ENCODE measurements at places on chromosomes 12 and 14. TPM values are rescaled to one million over a fixed set of nuclear protein-coding genes. Genes with fewer than 3 reads are reported as not detected.

DNA sequence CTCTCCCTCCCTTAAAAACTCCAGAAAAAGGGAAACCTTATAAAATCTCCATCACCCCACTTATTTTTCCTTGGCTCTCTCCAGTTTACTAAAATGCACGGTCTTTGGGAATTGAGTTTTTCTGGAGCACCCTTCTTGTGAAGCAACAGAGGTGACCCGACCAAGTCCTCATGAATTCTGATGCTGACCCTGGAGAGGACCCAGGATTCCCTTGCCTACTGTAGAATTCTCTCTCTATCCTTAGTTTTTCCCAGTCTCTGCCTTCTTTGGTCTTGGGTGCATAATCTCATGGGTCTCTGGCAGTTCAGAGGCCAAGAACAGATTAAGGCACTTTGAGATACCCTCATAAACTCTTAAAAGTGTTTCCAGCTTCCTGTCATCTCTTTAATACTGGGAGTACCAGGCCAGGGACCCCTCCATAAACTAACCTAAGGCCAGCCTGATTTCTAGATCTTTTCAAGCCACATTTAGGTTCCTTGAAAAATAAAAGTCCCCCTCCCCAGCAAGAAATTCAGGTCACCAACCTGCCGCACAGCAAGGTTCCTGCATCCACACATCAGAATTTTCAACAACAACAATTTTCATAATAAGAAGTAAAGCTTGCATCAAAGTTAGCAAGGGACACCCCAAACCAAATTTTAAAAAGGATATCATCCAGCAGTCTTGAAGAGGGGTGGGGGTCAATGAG is 5.1 kb upstream of the HOXC4 start:
- no peak for DNase-seq

DAO gene
- not detected for polyA plus RNA-seq

DNA sequence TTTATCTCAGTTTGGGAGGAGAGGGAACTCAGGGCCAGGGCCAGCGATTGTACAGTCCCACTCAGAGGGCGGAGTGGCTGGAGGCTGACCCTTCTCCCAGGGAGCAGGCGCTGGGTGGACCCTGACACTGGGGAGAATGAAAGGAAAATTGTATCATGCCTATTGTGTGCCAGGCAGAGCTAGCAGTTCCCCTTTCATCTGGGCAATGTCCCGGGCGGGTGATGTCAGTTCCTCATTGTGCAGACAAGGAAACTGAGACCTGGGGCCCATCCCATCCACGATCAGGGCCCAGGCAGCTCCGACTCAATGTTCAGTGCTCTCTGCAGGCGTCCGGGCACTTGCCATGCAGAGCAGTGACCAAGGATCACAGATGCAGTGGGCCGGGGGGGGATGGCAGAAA is 101.9 kb upstream of the RTL1 start:
- no peak for DNase-seq

CPNE6 gene
- not detected for polyA plus RNA-seq

GRCh38 chr14:95294834-95295599 is 24.7 kb downstream of the CLMN start:
- peak; percentile 38 for DNase-seq

MYF5 gene
- not detected for polyA plus RNA-seq

DNA sequence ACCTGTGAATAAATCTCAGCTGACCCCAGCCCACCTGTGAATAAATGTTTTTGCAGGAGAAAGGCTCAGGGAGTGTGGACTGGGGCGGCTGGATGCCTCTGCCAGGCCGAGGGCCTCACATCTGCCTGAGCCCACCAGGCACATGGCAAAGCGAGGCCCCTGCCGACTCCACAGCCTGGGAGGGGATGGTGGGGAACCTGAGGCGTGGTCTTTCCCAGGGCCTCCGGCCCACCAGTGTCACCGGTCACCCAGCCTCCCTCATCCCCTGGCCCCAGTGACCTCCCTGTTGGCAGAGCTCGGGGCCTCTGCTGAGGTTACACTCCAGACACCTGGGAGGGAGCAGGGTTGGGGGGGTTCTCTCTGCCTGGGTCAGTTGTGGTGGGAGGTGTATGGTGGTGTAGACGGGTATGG is 8.2 kb downstream of the NOC4L start:
- DNase-seq, result no peak

SLC25A47 gene
- not detected for polyA plus RNA-seq

GRCh38 chr14:61130512-61131260 is 149.6 kb downstream of the SLC38A6 start:
- no peak for DNase-seq

LAG3 gene
- 1.7 TPM for polyA plus RNA-seq

GRCh38 chr12:72380441-72380840 is 108.3 kb downstream of the TRHDE start:
- DNase-seq, result no peak

GRCh38 chr12:116945886-116946550 is 35.3 kb downstream of the FBXW8 start:
- no peak for DNase-seq

- DNase-seq, result no peak
Measured at GRCh38 chr12:105854071-105854470, 284.7 kb downstream of the NUAK1 start.

DNA sequence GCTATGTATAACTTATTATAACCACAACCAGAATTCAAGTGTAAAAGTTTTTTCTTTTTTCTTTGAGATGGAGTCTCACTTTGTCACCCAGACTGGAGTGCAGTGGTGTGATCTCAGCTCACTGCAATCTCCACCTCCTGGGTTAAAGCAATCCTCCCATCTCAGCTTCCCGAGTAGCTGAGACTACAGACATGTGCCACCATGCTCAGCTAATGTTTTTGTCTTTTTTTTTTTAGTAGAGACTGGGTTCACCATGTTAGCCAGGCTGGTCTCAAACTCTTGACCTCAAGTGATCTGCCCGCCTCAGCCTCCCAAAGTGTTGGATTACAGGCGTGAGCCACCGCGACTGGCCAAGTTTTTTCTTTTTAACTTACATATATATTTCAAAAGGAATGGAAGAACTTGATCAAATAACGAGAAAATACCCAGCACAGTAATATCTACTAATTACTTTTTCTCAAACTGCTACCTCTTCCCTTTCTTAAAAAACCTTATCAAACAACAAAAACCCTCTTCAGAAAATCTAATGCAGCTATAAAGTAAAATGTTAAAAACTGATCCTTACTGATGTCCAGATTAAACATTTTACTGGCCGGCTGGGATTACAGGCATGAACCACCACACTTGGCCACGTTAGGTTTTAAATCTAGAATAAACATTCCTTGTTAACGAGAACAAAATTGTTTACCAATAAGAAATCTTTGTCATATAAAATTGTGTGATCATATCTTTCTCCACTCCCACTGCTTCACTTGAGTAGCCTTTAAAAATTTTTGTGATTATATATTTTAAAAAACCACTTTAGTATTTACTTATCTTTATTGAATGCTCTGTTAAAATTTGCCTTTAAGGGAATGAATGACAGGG is 41.3 kb upstream of the WDR89 start:
- no peak for DNase-seq

DNA sequence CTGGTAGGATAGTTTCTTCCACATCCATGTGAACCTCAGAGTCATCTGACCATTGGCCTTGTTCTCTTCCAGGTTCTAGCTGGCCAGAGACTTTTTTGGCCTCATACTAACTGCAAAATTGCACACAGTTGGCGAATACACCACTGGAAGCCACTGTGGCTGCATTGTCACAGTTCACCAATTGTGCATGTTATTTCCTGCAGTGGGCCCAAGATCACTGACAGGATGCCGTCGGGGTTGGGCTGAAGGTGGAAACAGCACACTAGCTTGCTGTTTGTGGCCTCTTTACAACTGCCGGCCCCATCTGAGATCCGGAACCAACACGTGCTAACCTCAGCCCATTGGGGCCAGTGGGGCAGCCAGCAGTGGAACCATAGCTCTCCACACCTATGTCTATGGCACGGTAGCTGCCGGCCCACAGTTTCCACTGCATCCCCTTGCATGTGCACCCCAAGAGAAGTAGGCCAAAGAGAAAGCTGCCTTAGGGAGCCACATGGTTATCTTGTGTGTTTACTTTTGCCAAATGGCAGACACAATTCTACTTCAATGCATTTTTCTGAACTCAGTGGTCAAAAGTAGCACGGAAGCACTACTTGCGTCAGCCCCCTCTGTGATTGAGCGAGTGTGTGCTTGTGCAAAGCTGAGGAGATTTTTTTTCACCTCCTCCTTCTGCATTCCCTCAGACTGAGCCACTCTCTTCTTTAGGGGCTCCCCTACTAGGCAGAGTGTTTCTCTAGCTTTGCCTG is 464.0 kb downstream of the RAD51B start:
- no peak for DNase-seq

APOF gene
- not detected for polyA plus RNA-seq

DNA sequence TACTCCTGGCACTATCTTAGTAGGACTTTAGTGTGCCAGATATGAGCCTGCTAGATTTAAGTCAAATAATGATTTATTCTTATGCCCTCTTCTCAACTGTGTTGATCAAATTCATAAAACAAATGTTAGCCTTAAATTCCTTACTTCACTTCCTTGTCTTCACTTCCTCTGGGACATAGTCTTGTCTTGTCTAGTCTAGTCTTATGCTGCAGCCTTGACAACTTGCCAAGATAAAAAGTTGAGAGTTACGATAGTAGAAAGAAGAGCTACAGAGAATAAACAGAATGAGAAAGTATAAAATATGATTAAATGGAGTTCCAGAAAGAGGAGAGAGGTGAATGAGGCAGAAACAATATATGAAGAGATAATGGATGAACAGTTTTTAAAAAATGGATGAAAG is 378.1 kb downstream of the DAD1 start:
- no peak for DNase-seq

SLC7A7 gene
- polyA plus RNA-seq, result 30.1 TPM

- DNase-seq, result no peak
Measured at GRCh38 chr12:89352242-89352491, 134 bp downstream of the DUSP6 start.

DNA sequence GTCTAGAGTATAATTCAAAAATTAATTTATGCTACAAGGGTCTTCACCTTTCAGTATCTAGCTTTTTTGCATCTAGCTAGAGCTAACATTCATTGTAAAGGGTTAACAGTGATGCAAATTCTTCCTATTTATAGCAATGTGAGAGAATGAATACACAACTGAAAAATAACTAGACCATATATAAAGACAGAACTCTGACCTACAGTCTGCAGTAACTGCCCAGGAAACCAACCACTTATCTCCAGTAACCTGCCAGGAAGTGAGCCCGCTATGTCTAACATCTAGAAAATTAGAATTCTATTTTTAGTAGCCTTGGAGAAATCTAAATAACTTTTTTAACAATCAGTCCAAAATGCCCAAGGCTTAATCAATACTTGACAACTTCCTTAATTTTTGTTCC is 1021.9 kb downstream of the LRFN5 start:
- DNase-seq, result no peak

- DNase-seq, result peak; percentile 66
Measured at GRCh38 chr12:2944401-2945047, 14.7 kb upstream of the TEAD4 start.

GRCh38 chr14:68705741-68706283 is 87.1 kb downstream of the ZFP36L1 start:
- no peak for DNase-seq

KLRF2 gene
- polyA plus RNA-seq, result not detected

DNA sequence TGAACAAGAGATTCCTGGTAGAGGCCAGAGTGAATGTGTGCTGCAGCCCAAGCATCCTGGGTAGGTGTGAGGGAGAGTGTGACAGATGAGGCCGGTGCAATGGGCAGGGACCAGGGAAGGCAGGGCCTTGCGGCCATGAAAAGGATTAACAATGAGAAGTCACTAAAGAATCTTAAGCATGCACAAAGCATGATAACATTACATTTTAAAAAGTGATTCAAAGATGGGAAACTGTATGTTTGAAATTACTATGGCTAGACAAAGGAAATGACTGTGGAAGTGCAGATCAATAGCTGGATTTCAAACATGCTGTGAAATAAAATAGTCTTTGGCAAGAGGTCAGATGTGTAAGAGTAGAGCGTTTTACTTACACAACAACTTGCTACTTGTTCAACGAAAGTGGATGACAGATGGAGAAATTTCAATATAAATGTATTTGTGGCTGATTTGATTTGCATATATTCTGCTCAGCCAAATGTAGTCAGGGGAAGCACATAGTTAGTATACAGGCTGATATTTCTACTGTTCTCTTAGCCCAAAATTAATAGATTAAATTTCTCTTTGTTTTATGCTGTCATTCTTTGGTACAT is 175.5 kb downstream of the CCDC59 start:
- DNase-seq, result no peak

- DNase-seq, result no peak
Measured at GRCh38 chr12:5912011-5912410, 33.0 kb downstream of the ANO2 start.

DNA sequence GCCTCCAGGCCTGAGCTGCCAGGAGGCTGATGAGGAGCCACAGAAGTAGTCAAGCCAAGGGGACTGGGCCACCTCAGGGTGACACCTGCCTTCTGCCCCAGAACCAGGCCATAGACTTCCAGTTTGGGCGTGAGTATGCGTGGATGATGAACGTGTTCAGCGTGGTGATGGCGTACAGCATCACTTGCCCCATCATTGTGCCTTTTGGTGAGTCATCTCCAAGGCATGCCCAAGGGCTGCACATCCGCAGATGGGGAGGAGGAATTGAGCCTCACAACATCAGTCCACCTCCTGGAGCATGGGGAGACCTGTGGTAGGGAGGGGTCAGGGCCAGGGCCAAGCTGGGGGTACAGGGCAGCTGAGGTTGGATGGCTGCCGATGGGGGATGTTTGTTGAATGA is 22.3 kb downstream of the NGB start:
- DNase-seq, result no peak

NINJ2 gene
- polyA plus RNA-seq, result 0.70 TPM

DPPA3 gene
- polyA plus RNA-seq, result not detected

PLXNC1 gene
- polyA plus RNA-seq, result 0.12 TPM

NTS gene
- 85.4 TPM for polyA plus RNA-seq

A2ML1 gene
- polyA plus RNA-seq, result not detected

- DNase-seq, result no peak
Measured at GRCh38 chr12:54704202-54704601, 56.0 kb upstream of the DCD start.

A2M gene
- not detected for polyA plus RNA-seq

DNA sequence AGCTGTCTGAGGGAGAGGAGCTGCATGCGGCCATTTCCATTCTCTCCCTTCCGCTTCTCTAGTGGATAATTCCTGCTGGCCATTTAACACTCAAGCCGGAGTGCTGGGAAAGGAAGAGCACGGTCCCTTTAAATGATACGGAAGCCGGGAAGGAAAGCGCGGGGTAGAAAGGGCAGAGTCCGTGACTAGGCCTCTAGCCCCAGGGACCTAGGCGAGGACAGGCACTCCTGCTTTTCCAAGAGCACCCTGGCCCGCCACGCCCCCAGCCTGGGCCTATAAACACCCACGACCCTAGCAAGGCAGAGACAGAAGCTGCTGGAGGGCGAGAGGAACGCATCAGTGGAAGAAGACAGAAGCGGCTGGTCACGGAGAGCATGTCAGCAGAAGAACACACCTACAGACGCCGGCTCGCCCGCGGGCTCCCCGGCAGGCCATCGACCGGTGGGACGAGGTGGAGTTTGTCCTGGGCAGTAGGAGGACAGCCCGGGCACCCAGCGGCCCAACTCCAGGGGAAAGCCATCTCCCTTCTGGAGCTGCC is 1206.6 kb upstream of the TMEM132C start:
- DNase-seq, result no peak

ITGB7 gene
- polyA plus RNA-seq, result 0.64 TPM

- no peak for DNase-seq
Measured at GRCh38 chr12:102182635-102183034, 15.0 kb downstream of the PMCH start.

IGF1 gene
- not detected for polyA plus RNA-seq

- no peak for DNase-seq
Measured at GRCh38 chr14:91202234-91202974, 42.1 kb downstream of the GPR68 start.

Data from A549 (cell line).